Naive thymus-derived CD8-positive, alpha-beta T cell (primary cell): ENCODE measurements at places on chromosomes 12 and 14.

DNA sequence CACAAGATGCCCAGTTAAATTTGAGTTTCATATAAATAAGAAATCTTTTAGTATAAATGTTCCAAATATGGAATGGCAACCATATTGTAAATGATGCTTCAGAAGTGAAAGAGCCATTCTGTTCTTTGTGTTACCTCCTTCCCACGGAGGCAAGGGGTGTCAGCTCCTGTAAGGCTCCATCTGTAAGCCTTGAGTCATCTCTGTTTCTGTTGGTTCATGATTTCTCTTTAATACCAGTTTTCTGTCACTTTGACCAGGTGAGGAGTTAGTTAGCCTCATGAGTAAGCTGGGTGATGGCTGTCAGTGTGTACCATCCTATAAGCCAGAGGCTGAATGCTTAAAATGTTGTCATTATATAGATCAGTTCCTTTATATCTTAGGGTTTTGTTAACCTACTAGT, 61.9 kb downstream of the TMEM30B start:
- DNase-seq: no peak

DNA sequence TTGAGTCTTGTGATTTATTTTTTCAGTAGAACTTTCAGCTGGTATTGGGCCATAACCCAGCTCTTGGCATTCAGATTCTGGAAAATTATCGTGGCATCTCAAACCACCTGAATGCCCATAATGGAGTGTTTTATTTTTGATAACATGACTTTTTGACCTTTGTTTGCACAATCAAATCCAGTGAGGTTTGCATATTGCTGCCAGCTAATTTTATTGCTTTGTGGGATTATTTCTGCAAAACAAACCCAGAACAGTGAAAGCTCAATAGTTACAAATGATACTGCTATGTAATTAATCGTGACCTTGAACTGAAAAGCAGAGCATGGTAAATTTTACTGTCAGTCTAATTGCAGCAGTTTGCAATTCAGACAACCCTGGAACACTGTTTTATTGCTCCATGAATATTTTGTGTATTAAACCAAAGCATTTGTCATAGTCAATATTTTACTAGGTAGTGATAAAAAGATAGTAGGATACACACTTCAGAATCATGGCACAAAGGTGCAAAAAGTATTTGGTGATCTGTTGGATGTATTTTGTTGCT, 255.2 kb upstream of the NAV3 start:
- DNase-seq: no peak

DNA sequence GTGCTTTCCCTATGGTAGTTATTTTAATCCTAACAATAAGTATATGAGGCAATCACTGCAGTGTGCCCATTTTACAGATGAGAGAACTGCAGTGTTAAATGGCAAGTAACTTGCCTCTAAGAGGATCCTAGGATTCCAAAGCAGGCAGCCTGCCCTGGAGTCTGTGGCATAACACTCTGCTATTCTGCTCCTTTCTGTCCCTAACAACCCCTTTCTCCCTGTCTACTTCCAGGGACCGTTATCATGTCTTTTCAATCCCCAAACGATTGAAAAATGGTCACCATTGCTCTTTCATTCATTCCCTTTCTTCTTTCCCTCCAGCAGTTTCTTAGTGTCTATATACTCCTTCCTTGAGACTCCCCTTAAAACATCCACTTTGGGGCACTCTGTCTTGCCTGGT, 1.3 kb upstream of the ANO2 start:
- no peak for DNase-seq

DNA sequence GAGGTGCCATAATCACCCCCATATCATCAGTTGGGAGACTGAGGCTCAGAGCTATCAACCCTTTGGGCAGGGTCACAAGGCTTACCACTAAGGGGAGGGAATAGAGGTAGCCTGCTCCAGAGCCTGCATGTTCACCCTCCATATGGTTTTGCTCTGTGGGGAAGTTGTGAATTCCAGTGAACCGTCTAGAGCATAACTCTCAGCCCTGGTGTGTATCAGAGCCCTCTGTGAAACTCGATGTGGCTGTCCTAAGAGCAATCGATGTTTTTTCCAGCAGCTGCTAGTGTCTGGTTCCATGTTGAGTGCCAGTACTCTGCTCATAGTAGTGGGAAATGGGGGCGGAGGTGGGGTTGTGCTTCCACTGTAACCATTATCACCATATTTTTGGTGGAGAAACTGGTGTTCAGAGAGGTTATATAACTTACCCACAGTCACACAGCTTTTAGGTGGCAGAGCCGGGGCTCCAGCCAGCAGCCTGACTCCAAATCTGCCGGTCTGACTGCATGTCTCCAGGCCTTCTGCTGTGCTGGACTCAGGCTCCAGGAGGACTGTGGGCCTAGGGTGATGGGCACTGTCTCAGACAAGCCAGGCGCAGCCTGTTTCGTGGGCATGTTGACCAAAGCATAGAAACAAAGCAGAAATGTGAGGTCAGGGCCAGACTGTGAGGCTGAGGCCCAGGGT, 104.2 kb downstream of the ADCK1 start:
- DNase-seq: no peak

DNA sequence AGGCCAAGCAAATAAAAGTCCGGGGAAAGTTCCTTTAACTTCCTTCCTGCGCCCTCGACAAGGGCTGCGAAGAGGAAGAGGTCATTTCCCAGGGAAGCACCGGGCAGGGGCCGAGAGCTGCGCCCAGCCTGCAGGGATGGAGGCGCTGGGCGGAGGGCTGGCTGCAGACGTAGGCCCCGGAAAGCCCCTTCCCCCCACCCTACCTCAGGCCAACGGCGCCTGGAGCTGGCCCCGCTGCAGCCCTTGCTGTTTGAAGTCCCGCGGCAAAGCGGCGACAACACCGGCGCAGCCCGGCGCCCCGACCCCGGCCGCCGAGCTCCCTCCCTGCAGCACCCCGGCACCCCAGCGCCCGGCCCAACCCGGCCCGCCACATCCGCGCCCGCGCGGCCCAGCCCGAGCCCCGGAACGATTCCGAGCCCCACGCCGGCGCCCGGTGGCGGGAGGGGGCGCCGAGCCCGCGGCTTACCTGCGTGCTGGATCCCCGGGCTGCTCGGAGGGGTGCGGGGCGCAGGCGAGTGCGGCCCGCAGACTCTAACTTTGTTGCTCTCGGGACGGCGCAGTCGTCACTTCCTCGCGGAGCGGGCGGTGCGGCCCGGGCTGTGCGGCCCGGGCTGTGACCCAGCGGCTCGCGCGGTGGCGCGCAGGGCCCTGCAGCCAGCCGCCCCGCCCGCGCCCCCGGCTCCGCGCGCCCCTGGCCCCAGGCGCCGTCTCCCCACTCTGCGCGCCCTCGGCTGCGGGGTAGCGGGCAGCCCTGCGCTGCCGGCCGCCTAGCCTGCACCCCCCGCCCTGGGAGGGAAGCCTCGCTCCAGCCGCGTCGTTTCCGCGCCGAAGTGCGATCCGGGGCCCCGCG, 64.8 kb upstream of the PTGR2 start:
- peak; percentile 71 for DNase-seq

GRCh38 chr12:127271776-127272175, 995.2 kb upstream of the TMEM132C start:
- DNase-seq: no peak

DNA sequence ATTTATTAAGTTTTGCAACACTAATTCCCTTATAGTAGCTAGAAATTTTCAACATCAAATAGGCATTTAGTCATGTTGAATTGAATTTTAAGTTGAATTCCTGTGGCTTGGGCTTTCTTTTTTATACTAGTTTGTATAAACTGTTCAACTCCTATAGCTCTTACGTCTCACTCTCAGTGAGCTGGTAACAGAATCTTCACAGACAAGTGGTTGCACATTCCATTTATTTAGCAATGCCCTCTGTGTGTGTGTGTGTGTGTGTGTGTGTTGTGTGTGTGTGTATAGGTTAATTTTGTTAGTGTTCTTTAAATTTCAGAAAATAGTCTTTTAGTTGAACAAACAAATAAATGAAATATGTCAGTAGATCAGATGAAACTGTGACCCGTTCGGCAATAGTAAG, 425.0 kb downstream of the NPAS3 start:
- no peak for DNase-seq

DNA sequence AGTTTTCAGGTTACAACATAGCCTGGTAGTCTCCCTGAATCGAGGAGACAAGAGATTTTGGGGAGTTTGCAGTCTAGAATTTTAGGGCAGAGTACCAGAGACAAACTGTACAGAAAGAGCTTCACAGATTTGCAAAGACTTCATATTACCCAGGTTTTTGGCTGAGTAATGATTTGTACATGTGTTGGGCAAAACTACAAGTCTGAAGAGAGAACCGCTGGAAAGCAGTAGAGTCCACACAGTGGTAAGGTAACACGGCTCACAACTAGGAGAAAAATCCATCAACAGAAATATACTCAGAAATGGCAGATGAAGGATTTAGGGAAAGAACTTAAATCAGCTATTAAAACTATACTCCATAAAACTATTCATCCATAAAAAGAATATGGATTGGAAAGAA, 25.7 kb downstream of the FBXO33 start:
- DNase-seq: no peak

GRCh38 chr12:40618636-40619035, 73.6 kb upstream of the CNTN1 start:
- no peak for DNase-seq

- peak; percentile 29 for DNase-seq
Measured at GRCh38 chr12:68611094-68611805, 551 bp downstream of the RAP1B start.

DNA sequence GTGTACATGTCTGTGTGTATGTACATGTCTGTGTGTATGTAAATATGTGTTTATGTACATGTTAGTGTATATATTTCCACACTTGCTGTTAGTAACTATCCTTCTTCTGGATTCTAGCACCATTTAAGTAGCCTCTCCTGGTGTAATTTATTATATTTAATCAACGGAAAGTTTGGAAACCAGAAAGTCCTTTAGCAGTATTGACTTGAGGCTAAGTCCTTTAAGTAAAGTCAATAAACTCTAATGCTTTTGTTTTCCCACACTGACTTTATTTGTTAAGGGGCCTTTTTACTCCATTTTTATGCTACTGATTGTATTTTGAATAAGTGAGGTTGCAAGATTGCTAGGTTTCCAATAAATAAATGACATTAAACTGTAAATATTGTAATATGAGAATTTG, 876.4 kb upstream of the SEL1L start:
- DNase-seq: no peak

GRCh38 chr14:89231426-89232113, 185.5 kb downstream of the FOXN3 start:
- no peak for DNase-seq

- no peak for DNase-seq
Measured at GRCh38 chr12:9606736-9607372, 862 bp downstream of the KLRB1 start.

- no peak for DNase-seq
Measured at GRCh38 chr12:111268738-111269572, 99.9 kb downstream of the PHETA1 start.

GRCh38 chr12:99619389-99620158, 28.0 kb upstream of the GARIN6 start:
- no peak for DNase-seq

GRCh38 chr14:102317564-102318248, 1.8 kb upstream of the ZNF839 start:
- DNase-seq: no peak

GRCh38 chr12:67520606-67521005, 127.9 kb upstream of the DYRK2 start:
- no peak for DNase-seq
